Putamen (tissue), 1 donor: ENCODE measurements at places on chromosomes 16 and 17.
A peak's percentile ranks its signal among the peaks of the same experiment; 100 is the strongest.

DNA sequence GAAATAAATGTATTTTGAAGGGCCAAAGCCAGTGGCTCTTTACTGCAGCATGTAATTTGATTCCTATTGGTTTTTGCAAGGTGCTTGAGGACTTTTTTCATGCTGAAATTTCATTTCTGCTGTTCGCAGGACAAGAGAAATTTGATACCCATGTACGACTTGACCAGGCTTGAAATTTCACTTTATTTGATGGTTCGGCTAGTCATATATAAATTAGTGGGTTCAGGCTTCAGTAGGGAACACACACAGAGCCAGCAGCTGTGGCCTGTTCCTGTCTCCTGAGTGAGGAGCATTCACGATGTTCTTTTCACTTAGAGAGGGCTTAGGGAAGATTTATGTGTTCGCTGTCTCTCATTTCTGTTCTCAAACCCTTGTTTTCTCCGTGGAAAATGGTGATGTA is 258.4 kb upstream of the CACNG5 start:
- no peak for DNase-seq

GRCh38 chr16:89458551-89458950 is 31.8 kb downstream of the ANKRD11 start:
- no peak for DNase-seq

GRCh38 chr17:66952031-66952524 is 12.4 kb upstream of the CACNG4 start:
- DNase-seq = no peak

- DNase-seq = no peak
Measured at GRCh38 chr17:77679589-77679988, 278.9 kb upstream of the TNRC6C start.

- DNase-seq = no peak
Measured at GRCh38 chr17:49045376-49045775, 48.2 kb downstream of the IGF2BP1 start.

GRCh38 chr17:21034340-21035235 is 8.2 kb downstream of the USP22 start:
- DNase-seq = no peak

DNA sequence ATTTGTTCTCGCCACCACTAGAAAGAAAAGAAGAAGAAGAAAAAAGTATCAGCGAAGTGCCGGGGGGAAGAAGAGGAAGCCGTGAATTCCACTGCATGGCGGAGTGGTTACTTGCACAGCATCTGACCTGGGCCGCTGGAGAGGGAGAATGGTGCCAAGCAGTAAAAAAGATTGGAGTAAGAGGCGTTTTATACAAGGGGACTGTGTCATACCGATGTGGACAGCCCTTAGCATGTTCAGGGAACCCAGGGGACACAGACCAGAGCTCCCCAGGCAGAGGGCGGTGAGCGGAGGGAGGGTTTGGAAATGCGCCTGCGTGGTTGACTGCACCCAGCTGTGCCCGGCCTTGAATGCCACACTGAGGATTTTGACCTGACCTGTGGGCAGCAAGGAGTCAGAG is 52.8 kb downstream of the PLXDC1 start:
- DNase-seq = no peak

GRCh38 chr16:5482256-5482655 is 384.7 kb upstream of the EEF2KMT start:
- no peak for DNase-seq

DNA sequence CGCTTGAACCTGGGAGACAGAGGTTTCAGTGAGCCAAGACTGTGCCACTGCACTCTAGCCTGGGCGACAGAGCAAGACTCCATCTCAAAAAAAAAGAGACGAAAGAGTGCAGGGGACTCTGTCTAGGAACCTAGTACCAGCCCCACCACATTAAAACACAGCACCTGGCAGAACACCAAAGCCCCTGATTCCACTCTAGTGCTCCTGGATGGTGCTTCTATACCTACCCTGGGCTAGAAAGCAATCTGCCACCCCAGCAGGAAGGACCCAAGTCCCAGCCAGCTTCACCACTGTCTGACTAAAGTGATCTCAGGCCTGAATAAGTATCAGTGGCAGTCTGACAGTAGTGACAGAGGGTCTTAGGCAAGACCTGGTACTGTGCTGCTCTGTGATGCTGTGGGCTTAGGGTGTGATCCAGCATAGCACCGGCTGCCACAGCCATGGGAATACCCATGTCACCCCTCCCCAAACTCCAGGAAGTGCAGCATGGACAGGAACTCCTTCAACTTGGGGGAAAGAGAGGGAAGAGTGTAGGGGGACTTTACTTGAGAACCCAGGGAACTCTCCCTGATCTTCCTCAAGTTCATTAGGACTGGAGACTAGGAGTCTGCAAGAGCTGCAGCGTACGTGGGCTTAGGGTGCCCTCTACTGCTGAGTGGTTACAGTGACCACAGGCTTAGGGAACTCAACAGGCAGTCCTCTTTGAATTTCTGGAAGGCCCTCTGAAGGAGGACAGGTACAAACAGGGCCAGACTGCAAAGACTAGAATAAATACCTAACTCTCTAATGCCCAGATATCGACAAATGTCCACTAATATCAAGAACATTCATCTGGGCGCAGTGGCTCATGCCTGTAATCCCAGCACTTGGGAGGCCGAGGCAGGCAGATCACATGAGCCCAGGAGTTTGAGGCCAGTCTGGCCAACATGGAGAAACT is 30.0 kb upstream of the RNF43 start:
- peak; percentile 10 for DNase-seq
